ENCODE measurements at places on chromosomes 4 and X. TPM values are rescaled to one million over a fixed set of nuclear protein-coding genes. Genes with fewer than 3 reads are reported as not detected.

- peak; percentile 2 for DNase-seq
These were observed 134.4 kb upstream of the CPEB2 start for GRCh38 chr4:14867847-14868246.

DNA sequence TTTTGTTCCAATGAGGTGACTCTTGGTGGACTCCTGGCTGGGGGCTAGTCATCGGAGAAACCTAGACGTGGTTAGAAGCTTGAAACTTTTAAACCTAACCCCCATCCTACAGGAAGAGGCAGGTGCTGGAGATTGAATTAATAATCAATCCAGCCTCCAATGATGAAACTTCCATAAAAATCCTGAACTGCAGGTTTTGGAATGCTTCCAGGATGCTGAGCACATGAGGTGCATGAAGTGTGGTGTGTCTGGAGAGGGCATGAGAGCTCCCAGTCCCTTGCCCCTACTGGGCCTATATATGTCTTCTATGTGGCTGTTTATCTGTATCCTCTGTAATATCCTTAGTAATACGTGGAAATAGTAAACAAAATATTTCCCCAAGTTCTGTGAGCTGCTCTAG is 90.7 kb upstream of the PDHA2 start:
- DNase-seq = no peak

- DNase-seq = no peak
These were observed 234.1 kb downstream of the CPE start for GRCh38 chr4:165612936-165613335.

DNA sequence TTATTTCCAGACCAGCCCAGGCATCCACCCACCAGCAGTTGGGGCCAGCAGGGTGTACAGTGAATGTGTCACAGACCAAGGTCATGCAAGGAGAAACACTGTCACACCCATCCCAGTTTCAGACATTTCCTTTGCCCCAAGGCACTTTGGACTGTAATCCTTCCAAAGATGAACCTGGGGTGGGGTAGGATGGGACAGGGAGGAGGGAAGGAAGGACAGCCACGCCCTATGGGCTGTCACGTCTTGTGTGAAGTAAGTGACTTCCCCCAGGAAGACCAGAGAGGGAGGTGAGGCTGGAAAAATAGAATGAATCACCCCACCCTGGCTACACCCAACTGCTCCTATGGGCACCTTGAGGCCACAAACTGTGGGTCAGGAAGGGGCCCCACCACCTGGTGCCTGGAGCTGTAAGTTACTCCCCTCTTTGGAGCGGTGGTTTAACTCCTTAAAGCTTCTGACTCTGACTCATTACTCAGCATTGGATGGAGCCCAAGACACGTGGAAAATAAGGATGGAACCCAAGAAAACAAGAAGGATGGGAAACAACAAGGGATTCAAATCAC is 349.9 kb upstream of the KLF3 start:
- no peak for DNase-seq

- DNase-seq = no peak
These were observed 2.8 kb downstream of the ARX start for GRCh38 chrX:25012793-25013631.

DNA sequence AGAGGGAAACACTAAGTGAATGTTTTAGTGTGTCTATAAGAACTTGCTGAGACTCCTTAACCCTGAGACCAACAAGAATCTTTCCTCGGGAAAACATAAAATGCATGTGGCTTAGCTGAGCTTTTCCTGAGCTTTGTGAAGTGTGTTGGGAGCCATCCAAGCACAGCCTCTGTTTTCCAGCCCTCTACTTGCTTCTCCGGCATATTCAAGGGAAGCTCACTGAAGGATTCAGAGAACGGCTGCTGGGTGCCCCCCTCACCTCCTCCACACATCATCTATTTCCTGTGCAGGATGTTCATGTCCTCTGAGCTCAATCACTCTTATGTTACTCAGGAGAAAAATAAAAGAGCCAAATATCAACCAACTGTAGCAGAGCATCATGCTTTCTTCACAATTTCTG is 492.1 kb downstream of the IL15 start:
- no peak for DNase-seq

- DNase-seq = no peak
These were observed 78.4 kb downstream of the LUZP4 start for GRCh38 chrX:115367951-115368350.

DNA sequence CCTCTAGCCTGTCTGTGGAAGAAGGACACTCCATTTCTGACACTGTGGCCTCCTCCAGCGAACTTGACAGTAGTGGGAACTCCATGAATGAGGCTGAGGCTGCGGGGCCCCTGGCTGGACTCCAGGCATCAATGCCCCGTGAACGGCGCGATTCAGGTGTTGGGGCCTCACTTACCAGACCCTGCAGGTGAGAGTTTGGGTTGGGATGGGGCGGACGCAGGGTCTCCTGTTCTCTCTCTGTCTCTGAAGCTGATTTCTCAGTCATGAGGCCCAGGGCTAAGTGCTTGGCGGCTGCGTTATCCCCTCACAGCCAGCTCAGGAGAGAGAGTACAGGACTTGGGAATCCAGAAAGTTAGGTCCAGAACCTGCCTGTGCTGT is 71.0 kb downstream of the STARD8 start:
- DNase-seq = no peak

DNA sequence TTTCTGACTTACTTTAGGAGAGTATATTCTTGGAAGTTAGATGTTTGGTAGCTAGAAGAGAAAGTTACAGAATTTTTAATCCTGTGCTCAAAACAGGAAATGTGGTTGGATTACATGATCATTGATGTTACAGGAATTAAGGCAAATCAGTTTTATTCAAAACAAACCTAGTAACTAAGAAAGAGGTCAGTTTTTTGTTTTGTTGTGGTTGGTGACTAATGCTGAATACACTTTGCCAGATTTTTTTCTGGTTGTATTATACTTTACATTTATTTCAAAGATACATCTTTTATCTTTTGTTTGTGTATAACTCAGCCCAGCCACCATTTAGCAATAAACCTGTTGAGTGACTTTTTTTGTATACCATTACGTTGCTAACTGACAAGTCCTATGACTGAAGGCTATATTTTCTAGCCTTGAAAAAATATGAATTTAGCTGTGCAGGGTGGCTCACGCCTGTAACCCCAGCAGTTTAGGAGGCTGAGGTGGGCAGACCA is 116.7 kb downstream of the KLHL8 start:
- DNase-seq = no peak

DNA sequence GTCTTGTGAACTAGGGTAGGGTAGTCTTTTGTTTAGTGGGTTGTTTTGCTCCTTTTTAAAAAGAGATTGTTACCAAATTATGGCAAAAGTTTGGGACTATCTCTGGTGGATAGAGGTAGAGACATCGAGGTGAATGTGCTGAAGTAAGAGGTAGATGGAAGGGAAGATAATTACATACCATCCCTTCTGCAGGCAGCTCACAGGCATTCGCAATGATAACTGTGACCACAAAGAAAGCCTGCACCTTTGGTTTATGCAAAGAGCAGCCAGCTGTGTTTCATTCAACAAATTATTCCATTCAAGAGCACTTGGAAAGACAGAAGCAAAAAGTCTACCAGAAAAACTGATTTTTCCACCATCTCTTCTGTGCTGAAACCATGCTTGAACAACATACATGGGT is 155.6 kb downstream of the GATB start:
- no peak for DNase-seq

DNA sequence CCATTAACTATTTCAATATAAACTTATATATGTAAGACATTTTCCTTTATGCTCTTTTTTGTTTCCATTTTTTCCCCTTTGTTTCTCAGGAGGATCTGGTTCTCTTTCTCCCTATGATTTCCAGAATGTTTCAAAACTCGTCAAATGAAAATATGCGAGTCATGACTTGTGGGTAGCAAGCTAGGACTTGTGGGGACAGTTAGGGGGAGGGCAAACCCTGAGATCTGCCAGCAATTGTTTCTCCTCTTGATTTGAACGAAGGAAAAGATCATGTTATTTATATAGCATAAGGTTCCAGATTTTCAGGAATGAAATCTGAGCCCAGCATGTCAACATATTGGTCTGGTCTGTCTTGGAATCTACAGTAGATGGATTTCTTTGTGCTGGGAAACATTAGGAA is 28.9 kb upstream of the GPC4 start:
- no peak for DNase-seq

DNA sequence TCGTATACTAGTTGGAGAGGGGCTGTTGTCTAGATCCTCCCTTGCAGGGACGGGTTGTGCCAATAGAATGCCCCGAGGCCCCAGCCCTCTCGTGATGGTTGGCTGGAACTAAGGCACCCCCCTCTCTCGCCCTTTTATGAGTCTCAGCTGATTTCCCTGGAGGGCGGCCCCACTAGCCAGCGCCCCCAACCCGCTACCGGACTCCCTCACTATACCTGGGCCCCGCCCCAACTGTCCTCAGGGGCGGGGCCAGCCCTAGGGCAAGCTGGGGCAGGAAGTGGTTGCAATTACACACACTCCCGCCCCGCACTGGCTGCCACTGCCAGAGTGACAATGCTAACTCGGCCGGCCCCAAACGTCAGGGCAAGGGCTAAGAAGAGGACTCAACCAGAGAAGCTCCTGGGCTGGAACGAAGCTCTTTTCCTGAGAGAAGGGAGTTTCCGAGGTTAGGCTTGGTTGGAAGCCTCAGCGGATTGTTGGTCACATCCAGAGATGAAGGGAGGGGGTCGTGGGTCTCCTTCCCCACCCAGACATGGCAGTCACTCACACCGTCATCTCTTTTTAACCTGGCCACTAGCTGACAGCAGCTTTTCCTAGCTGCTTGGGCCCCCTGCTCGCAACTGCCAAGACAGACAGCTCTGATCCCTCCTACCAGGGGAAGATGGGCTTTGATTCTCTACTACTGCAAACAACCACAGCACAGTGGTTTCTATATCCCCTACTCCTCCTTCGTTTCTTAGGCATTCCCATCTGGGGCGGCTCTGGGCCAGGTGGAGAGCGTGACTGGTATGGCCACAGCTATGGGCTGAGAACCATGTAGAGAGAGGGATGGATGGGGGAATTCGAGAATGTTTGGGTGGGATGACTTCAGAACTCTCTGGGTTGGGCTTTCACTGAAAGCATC is 21.0 kb upstream of the BCORL1 start:
- peak; percentile 23 for DNase-seq

DNA sequence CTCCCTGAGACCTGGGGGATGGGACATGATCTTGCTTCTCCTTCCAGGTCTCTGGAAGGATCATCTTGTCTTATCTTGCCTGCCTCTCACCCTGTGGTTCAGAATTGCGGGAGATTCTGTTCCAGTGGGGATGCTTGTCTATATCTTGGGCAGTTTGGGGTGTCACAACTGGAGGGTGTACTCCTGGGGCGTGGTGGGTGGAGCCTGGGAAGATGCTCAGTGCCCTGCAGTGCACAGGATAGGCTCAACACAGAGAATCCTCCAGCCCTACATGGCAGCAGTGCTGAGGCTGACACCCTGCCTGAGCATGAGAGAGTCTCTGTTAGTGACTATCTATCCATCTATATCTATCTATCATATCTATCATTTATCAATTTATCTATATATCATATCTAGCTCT is 7.7 kb downstream of the P2RY8 start:
- no peak for DNase-seq

Gene RAB9B
- total RNA-seq = 3.7 TPM

Gene C4orf51
- not detected for total RNA-seq

Gene HTN1
- total RNA-seq = not detected

Gene GAGE12F
- total RNA-seq = not detected

Gene CNOT6L
- 30.2 TPM for total RNA-seq

Gene FREM3
- total RNA-seq = not detected

Gene F8A2
- total RNA-seq = not detected

Gene WAS
- total RNA-seq = 0.64 TPM

Measured in neural crest cell (in vitro differentiated cells).